Activated CD4-positive, alpha-beta T cell treated with anti-CD3 and anti-CD28 coated beads for 24 hours (primary cell): ENCODE measurements at places on chromosomes 6 and 20.

DNA sequence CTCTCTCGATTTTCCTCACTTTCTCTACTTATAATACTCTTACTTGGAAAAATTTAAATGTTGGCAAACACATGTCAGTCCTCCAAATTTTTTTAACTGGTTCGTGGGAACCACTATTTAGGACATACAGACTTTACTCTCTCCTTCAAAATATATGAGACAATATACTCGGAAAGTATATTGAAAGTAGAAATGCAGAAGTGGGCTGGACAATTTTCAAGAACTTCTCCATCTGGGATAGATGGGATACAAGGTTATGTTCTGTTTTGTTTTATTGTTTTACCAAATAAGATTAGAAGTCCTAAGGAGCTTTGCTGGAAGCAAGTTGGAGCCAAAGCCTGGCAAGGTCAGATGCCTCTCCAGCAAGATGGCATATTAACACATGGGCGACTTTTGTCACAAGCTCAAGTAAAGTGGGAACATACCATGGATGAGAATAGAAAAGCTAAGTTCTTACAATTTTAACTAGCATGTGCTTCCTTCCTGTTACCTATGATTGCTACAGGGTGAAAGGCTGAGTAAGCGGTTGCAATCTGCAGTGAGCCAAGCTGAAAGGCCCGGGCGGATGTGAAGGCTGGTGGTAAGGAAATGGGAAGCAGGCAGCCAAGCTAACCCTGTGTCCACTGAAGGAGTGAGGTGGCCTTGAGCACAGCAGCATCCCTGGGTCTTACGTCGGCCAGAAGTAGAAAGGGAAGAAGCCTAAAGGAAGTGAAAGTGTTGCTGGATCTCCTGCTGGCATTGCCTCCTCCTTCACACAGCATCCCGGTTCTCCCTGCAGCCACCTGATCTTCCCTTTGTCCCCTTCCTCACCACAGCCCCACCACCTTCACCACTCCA, 7.1 kb downstream of the MAP3K5 start:
- DNase-seq = no peak

DNA sequence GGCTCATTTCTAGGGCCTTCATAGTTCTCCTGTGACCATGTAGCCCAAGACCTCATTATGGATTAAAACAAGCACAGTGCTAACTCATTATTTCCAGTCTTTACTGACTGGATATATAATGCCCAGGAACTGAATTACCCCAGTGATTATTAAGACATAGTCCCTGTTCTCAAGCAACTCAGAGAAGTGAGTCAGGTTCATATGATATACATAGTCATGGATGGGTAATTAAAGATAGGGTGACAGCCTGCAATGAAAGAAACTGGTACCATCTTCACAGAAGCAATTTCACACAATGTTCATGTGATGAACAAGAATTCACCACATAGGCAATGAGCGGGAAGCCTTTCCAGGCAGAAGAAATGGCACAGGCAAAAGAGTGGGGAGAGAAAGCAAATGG, 3.5 kb downstream of the TRIM27 start:
- no peak for DNase-seq

DNA sequence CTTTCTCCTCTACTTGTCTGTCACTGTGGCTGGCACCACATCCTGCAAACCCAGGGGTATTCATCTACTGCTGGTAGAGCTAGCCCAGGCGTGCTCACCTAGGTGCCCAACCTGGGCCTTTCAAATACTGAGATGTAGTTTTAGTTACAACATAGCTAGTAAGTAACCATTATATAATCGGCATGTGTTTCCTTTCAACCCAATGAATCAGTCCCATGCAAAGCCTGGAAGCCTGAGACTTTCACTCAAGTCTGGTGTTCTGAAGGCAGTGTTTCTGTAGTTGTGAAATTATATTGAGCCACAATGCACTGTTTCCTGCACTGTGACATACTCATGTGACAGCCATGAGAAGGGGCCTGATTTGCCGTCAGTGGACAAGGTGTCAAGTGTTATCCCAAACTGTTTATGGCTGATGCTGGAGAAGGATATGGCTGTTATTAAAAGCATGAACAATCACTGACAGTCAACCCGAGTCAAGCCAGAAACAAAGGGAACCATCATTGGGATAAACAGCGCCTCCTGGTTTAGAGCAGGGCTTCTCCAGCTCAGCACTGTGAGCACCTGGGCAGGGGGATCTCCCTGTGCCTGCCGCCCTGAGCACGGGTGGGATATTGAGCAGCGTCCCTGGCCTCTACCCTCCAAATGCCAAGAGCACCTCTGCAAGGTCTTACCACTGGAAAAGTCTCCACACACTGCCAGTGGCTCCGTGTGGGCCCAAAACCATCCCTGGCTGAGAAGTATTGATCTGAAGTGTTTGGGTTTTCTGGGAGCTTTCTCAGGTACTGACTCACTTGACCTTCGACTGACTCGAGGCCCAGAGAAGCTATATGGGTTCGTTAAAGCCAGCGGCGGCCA, 1.6 kb downstream of the PSMA7 start:
- no peak for DNase-seq

DNA sequence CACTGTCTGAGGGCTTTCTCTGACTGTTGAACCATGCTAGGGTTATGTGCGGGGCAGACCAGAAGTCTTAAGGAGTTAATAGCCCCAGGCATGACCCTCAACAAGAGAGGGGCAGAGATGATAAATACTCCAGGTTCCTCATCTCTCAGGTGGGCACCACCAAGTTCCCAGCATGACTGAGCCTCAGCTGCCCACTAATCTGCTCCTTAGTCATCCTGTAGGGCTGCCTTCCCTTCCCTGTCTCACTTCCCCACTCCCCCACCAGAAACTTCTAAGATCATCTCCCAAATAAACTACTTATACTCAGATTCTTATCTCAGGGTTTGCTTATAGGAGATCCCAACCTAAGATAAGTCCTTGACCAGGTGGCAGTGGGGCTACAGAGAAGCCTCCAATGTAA, 137.2 kb upstream of the PRND start:
- DNase-seq = no peak

DNA sequence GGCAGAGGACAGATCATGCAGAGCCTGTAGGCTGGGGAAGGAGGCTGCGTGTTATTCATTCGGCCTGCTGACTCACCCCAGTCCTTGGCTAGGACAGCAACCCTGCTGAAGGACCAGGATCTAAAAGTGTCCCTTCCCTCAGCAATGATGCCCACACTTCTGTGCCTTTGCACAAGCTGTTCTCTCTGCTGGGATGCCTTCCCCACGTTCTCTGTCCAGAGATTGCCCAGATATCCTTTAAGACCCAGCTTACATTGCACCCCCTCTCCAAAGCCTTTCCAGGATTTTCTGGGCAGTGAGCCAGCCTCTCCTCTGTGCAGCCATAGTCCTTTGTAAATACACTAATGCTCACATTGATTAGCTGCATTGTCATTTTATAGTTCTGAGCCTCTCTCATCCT, 99.3 kb upstream of the CHD6 start:
- DNase-seq = no peak

- DNase-seq = no peak
Measured at GRCh38 chr6:128763599-128764300, 119.2 kb upstream of the LAMA2 start.

GRCh38 chr6:27213544-27214125, 33.9 kb upstream of the PRSS16 start:
- no peak for DNase-seq

- DNase-seq = no peak
Measured at GRCh38 chr6:35487658-35488516, 9.0 kb downstream of the TEAD3 start.

DNA sequence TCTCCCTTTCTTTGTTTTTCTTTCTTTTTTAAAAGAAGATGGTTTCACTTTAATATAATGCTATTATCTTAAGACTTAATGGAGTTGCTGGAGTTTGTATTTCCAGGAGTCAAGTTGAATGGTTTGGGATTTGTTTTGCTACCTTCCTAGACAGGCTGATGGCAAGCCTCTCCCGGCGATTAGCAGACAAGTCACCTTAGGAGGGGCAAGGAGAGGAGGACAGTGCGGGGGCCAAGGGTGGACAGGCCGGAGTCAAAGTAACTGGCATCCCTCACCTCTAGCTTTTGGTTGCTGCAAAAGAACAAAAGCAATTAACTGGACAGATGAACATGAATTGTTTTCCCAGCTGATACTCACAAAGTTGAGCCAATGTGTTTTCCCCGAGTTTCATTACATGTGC, 57.1 kb downstream of the GMPR start:
- DNase-seq = no peak

DNA sequence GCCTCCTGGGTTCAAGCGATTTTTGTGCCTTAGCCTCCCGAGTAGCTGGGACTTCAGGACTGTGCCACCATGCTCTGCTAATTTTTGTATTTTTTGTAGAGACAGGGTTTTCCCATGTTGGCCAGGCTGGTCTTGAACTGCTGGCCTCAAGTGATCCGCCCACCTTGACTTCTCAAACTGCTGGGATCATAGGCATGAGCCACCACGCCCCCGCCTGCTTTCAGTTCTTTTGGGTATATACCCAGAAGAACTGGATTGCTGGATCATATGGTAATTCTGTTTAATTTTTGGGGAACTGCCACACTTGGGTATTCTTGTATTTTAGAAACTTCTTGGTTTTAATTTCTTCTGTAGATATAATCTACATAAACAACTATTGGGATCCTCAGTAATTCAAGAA, 17.0 kb downstream of the CDS2 start:
- DNase-seq = no peak

DNA sequence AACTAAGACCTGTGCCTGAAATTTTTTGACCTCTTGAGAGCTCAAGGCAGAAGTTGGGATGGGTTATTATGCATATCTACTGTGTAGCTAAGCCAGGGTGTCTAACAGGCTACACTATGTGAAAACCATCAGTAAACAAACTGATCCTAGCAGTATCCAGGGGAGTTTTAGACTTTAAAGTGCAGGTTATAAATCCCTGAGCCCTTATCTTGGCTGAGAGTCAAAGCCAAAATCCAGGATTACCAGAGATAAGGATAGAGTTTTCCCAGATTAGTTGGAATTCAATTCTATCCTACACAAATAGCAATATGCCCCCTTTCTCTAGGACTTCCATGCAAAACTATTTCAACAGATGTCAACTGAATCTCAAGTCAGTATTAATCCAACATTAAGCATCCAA, 1229.7 kb downstream of the GRIK2 start:
- no peak for DNase-seq

GRCh38 chr6:5378331-5378730, 117.0 kb downstream of the FARS2 start:
- no peak for DNase-seq

DNA sequence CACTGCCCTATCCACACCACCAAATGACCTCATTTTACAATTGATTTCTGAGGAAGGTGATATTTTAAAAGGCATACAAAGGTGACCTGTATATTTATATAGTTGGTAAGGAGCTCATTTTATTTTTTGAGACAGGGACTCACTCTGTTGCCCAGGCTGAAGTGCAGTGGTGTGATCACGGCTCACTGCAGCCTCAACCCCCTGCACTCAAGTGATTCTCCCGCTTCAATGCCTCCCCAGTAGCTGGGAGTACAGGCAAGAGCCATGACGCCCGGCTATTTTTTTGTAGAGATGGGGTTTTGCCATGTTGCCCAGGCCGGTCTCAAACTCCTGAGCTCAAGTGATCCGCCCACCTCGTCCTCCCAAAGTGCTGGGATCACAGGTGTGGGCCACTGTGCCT, 13.0 kb downstream of the NCOA5 start:
- DNase-seq = no peak

DNA sequence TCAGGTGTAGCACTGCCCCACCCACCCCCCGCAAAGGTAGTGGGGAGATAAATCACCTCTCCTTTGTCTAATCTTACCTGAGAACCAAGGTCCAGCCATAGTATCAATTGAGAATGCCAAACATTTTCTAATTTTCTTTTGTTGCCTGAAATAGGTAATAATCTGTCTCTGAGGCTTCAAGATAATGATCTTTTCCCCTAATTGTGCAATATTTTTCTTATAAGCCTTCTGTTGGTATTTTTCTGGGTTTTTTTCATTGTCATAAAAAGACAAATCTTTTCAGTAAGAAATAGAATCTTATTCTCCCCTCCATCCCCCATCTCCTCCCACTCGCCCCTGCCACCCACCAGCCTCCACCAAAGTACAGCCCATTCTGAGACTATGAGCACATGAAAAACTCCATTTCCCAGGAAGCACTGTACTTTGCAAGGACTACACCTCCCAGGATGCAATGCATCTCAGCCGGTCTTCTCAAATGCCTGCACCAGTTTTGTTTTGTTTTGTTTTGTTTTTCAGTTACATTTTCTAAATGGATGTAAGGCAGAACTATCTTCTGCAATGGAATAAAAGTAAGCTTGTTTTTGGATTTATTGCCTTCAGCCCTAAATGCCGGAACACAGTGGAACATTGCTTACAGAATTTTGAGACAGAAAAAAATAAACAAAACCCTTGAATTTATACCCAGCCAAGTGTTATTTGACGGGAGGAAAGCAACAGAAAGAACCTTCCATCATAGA, 268.0 kb downstream of the TFAP2A start:
- DNase-seq = no peak

- no peak for DNase-seq
Measured at GRCh38 chr6:50963952-50964351, 145.3 kb downstream of the TFAP2B start.

- no peak for DNase-seq
Measured at GRCh38 chr20:54713727-54714126, 238.3 kb downstream of the DOK5 start.

DNA sequence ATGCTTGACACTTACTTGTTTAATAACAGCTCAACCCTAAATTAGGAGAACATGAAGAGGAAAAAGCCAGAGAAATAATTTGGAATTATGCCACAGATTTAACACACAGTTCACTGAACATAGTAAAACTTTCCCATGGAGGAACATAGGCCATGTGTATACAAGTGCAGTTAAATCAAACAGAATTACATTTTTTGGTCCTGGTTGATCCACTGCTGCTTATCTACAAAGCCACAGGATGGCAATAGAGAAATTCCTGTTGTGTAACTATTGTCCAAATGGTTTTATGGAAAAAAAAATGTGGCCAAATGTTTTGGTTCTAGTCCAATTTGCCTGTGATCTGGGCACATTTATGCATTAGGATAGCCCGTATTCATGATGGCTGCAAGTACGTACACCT, 136.8 kb downstream of the ALDH8A1 start:
- DNase-seq = no peak

DNA sequence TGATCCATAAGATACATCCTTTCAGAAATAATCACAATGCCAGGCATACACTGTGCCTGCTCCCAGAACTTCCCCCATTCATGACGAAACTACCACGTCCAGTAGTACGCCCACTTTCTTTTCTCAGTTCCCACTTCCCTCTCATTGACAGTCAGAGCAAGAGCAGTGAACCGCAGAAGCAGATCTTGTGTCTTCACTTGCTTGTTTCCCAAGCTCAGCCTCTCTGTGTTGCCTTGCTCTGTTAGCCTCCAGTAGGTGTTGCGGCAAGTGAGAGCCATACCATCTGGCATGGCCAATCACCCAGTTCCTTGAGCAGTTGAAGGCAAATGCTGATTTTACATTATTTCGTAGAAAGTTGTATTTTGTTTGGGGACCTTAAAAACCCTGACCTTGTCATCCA, 11.7 kb downstream of the UST start:
- no peak for DNase-seq

DNA sequence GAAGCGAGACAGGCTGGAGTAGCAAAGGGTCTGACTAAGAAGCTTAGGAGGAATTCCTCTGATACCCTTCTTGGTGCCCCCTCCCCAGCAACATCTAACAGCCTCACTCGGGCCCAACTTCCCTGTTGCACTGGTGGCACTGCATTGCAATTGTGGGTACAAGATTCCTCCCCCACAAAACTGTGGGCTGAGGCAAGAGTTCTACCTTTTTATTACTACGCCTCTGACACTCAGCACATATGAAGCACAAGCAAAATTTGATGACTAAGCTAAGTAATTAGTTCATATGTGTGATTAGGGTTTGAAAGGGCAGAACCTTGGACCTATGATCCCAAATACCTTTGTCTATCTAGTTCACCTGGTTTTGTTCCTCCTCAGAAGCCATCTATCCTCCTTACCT, 83.5 kb downstream of the ZHX3 start:
- no peak for DNase-seq
